Ureter (tissue), 1 donor: ENCODE measurements at places on chromosomes 2 and 18.

GRCh38 chr2:197675711-197676188, 363 bp upstream of the RFTN2 start:
- no peak for DNase-seq

DNA sequence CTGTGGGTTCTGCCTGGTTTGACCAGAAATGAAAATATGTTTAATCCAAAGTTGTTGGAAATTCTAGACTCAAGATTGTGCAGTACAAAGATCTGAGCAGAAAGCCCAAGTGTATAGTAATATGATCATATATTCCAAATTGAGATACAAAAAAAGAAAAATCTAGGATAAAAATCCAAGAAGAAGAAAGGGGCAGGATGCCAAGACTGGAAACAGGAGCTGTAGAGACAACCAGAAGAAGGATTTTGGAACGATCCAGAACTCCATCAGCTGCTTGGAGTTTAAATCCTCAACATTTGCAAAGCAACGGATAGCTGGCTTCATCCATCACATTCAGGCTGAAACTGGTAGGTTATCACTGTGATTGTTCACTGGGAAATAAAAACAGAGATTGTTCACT, 333.6 kb upstream of the UBE2E3 start:
- DNase-seq = no peak

DNA sequence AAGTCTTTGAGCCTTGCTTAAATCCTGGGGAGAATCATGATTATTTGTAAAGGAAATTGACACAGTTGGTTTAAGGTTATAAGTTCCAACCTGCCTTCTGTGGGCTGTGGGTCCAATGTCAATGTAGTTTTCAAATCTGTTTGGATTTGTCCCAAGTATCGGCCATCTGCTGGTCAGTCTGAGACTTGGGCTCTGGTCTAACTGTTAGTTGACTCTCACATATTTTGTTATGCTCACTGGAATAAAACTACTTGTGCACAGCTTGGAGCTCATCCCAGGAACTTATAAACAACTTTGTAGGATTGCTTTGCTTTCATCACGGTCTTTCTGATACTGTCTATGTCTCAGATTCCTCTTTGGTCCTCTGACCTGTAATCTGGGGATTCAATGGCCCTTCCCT, 1026.2 kb upstream of the ZEB2 start:
- no peak for DNase-seq

DNA sequence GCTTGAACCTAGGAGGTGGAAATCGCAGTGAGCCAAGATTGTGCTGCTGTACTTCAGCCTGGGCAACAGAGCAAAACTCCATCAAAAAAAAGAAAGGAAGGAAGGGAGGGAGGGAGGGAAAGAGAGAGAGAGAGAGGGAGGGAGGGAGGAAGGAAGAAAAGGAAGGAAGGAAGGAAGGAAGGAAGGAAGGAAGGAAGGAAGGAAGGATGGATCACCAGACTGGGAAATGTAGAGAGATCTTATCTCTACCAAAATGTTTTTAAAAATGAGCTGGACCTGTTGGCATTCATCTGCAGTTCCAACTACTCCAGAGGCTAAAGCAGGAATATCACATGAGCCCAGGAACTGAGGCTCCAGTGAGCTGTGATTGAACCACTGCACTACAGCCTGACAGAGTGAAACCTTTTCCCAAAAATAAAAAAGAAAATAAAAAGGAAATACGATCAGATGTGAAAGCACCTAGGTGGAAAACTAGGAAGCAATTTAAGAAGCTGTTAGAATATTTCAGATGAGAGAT, 239.4 kb downstream of the CDH7 start:
- no peak for DNase-seq

- DNase-seq = no peak
Observed at GRCh38 chr2:112257575-112257974, 2.7 kb upstream of the ZC3H8 start.

GRCh38 chr18:21341141-21341540, 99.1 kb downstream of the GREB1L start:
- DNase-seq = no peak

DNA sequence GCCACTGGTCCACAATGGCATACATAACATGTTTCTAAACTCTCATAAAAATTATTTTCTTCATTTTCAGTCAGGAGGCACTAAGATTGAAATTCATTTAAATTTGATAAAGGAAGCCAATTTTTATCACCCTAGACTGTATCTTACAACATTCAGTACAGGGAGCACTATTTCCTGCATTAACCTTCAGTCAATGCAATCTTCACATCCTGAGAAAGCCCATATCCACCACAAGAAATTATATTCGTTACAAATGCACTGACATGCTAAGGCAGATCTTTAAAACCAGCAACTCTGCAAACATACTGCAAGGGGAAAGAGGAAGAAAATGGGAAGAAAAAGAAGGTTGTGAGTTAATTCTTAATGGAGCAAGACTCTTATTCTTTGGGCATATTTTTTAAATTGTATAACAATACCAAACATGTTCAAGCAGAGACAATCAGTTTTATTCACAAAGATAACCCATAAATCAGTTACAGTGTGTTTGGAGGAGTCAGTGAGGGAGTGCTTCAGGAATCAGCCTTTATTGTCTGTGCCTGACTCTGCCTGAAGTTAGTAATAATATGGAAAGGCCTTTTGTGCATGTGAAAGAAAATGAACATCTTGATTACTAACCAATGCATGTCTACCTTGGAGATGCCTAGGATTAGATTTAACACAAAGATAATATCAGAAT, 370.1 kb downstream of the FBXO15 start:
- no peak for DNase-seq

- DNase-seq = no peak
Observed at GRCh38 chr2:233044974-233045605, 12.6 kb downstream of the NEU2 start.

GRCh38 chr2:15334644-15335326, 226.3 kb downstream of the NBAS start:
- DNase-seq = no peak

- DNase-seq = no peak
Observed at GRCh38 chr18:72013427-72013850, 530.7 kb downstream of the CBLN2 start.

- no peak for DNase-seq
Observed at GRCh38 chr18:33369711-33370449, 70.6 kb downstream of the CCDC178 start.

GRCh38 chr2:223993634-223994232, 36.5 kb downstream of the MRPL44 start:
- DNase-seq = peak; percentile 57

DNA sequence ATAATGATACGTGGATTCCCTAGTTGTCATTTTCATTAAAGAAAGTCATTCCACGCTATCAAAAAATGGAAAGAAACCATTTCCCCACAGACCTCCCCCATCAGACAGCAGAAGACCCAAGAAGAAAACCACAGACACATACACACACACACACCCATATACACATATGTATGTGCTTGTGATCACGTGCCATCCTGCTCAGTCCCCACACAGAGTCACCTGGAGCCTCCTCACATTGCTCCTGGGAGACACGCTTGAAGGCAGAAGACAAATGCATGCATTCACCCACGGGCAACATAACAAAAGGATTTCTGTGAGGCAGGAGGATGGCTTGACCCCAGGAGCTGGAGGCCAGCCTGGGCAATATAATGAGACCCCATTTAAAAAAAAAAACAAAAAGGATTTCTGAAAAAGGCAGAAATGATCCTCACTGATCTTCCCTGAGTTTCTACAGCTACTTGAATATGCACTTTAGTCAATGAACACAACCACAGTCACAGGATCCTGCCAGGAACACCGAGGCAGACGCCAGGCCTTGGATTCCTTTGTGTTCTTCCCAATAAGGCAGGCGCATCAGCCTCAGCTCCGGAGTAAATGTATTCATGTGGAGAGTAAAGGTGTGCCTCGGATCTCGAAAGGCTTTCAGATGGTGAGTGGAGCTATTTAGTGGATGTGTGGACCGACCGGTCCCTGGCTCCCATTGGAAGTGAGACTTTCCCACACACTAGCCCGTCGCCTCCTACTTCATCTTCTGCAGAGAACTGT, 21.0 kb downstream of the TGFBRAP1 start:
- DNase-seq = no peak

DNA sequence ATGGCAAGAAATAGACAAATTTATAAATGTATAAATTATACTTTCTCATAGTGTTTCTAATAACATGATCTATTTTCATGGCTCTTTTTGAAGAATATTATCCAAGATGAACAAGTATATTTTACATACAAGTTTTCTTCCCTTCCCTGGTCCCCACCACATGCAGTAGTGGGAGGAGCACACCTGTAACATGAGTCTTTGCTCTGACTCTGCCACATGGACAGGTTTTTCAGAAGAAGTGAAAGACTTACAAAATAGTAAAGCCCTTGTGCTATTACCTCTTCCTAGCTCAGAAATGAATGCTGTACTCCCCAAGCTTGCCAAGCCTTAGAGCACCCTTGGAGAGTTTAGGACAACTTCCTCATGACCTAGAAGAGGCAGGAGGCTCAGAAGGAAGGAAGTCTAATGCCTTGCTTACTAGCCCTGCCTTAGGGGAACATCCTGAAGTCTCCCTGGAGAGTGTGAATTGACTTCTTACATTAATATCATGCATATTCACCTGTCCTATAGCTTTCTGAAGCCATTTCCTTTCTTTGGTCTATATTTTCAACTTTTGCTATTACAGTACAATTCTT, 18.4 kb downstream of the MXD1 start:
- no peak for DNase-seq

DNA sequence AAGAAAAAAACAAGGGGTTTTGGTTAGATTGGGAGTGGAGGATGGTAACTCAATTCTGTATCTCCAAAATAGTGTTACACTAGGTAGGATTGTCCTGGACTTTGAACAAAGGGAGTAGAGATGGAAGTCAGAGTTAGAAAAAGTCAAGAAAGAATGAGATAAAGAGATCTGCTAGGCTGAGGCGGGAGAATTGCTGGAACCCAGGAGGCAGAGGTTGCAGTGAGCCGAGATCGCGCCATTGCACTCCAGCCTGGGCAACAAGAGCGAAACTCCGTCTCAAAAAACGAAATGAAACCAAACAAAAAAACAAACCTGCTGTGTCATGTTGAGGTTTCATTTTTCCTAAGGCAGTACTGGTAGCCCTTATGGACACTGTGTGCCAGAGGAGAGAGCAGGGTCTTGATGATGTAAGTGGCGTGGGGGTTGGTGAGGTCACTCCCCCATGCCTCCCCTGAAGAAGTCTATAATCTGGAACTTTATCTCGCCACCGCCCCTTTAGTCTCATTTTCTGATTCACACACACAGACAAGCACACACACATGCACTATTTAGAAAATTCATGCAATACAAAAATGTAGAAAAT, 10.5 kb downstream of the DRC1 start:
- DNase-seq = no peak

DNA sequence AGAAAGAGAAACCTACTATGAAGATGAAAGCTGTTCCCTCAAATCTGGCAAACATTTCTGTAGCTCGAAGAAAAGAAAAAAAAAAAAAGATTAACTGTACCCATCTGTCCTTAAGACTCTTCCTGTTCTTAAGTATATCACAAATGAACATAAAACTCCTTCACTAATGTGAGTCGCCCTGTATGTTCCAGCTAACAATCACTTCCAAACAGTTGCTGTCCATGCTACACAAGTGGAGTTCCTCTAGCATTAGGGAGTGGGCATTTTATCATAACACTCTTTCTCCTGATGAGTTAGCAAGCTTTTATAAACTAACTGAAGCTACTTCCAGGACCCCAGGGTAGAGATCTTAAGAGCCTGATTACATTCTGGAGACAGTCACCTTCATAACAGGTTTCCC, 5.8 kb downstream of the CUL3 start:
- DNase-seq = no peak

DNA sequence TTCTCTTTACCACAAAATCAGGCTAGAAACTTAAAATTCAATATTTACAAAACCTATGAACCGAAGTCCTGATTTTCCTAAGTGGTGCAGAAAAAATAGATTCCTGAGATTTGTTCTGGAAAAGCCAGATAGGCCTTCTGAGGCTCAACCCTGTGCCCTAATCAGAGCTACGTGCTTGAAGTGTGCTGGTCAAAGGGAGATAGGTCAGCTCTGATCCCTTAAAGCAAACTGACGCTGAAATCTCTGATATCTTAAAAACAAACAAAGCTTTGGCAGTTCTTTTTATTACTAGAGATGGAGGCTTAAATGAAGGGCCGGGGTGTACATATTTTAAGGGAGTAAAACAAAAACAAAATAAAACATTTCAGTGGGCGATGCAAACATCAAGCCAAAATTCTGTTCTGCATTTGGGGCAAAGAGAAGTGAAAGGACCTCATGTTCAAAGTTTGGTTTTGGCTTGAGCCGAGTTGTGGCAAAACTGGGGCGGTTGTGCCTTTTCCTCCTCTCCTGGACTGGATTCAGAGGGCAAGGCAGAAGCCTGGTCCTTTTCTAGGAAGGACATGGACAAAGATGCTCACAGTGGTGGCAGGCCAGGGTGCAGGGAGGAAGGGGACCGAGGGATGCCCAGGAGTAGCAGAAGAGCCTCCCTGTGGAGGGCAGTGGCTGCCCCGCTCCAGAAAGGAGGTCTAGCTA, 295.0 kb downstream of the CDCA7 start:
- peak; percentile 54 for DNase-seq

GRCh38 chr18:46607926-46608325, 49.1 kb downstream of the LOXHD1 start:
- DNase-seq = no peak

- DNase-seq = no peak
Observed at GRCh38 chr2:195414537-195415100, 242.4 kb upstream of the SLC39A10 start.

DNA sequence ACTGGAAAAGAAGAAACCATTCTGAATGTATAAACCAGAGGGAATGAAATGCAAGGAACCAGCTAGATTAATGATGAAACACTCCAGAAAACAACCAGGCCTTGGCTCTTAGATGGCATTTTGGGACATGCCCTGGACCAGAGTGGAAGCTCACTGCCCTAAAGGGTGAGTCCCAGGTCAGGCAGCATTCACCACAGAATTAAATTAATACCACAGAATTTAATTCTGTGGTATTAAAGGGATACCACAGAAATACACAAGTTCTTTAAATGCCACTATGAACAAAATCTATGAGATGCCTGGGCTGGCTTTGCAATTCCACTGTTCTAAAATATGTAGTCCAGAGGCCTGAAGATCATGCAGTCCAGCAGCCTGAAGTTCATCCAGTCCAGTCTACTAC, 122.3 kb upstream of the KYNU start:
- no peak for DNase-seq
